ENCODE measurements at places on chromosomes 16 and 17.

- DNase-seq: no peak
Observed at GRCh38 chr16:51181503-51181811, 30.4 kb upstream of the SALL1 start.

GRCh38 chr16:30131869-30132475 lies 9.0 kb upstream of the MAPK3 start:
- no peak for DNase-seq

DNA sequence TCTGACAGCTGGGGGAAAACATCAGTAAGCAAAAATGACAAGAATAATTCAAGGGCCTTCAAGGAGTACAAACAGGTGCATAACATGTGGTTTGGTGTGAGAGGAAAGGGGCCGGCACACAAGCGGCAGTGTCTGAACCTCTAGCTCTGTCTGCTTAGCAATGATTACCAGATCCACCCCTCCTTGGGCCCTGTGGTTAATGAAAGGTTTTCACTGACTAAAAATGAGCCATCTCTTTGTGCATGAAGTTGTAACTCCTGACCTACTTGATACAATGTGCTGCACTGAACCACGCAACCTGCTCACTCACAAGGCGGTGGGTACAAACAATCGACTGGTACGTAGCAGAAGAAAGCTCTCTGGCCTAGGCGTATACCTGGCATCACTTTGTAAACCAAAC lies 15.1 kb downstream of the FAM117A start:
- DNase-seq: no peak

DNA sequence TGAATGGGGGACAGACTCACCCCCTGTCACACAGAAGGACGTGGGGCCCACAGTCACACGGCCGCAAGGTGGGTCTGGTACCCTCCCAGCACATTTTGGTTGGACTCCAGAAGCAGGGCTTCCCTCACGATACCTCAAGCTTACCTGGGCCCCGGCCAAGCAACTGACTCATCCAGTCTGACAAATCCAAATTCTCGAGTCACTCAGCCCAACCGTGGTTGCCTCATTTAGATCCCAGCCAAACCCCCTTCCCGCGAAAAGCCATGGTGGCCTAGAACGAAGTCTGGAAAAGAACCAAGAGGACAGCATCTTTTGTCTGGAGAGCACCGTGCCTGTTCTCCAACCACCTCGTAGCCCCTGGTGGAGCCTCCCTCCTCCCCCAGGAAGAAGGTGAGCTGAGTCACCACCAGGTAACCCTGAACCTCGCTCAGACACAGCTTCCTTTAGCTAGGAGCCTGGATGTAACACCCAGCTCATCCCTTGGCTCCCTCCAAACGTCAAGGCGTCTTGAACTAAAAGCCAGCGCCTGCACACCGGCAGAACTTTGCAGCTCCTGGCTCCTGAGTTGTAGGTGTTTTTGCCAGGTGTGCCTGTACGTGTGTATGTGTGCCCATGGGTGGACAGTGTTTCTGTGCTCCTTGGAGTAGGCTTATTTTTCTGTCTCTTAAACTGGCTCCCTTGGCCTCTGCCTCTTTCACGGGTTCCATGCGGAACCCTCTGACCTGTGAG lies 78.9 kb downstream of the CMIP start:
- DNase-seq: peak; percentile 74

DNA sequence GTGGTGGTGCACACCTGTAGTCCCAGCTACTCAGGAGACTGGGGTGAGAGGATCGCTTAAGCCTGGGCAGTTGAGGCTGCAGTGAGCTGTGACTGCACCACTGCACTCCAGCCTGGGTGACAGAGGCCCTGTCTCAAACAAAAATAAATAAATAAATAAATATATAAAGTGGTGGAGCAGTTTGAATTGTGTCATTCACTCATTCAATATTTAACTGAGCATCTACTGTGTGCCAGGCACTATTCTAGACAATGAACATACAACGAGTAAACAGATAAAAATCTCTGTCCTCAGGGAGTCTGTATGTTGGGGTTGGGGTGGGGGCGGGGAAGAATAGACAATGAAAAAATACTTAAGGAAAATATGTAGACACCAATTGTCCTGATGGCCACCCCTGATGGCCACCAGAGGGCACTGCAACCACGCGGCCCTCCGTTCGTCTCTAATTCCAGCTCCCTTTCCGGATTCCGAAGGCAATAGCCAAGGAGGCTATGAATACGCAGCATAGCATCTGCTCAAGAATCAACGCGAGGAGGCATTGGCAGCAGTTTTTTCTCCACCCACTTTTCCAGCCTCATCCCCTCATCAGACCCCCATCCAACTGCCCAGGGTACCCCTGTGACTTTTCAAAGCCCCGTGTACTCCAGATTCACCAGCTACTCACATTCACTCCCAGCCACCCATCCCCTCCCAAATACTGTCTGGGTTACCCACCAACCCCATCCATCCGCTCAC lies 21.4 kb downstream of the QPRT start:
- peak; percentile 47 for DNase-seq

- DNase-seq: no peak
Observed at GRCh38 chr17:2867441-2868424, 71.5 kb downstream of the RAP1GAP2 start.
